ENCODE measurements at places on chromosomes 2 and 18.

DNA sequence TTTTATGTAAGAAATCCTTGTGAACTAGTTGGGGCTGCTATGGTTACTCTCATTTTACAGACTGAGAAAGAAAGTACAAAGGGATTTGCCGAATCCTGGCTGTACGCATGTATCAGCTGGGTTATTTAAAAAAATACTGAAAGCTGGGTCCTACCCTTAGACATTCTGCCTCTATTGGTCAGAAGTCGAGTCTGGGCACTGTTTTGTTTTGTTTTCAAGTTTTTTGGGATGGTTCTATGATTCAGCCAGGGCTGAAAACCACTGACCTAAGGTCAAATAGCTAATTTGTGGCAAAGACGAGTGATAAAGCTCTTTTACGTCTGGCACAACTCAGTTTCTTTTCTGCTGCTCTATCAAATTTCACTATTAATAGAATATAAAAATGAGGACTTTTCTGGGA lies 5.9 kb upstream of the SLC8A1 start:
- no peak for DNase-seq

GRCh38 chr18:2822213-2822921 lies 24.4 kb upstream of the EMILIN2 start:
- DNase-seq = no peak

DNA sequence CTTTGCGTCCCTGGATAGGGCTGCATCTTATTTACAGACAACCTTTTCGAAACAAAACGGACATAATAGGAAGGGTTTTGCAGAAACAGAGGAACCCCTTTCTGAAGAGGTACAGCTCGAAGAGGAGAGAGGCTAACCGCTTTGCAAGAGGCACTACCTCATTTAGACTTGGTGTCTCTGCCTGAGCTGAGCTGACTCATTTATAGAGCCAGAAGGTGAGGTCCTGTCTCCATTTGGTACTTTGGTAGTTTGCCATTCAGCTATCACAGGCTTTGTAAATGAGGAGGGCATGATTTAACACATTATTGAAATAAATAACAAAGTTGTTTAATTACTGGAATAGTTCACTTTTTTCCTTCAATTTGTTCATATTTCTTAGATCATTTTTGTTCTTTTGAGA lies 2.2 kb upstream of the NXPH2 start:
- DNase-seq = no peak

- DNase-seq = no peak
Measured at GRCh38 chr2:226756131-226756530, 43.5 kb downstream of the IRS1 start.

GRCh38 chr2:202790676-202791075 lies 80.9 kb downstream of the ICA1L start:
- DNase-seq = no peak

- DNase-seq = no peak
Measured at GRCh38 chr18:13577091-13577697, 149.2 kb downstream of the FAM210A start.

- DNase-seq = no peak
Measured at GRCh38 chr18:79069717-79070151, 540 bp downstream of the ATP9B start.

- no peak for DNase-seq
Measured at GRCh38 chr2:238161291-238162051, 2.7 kb downstream of the ERFE start.

DNA sequence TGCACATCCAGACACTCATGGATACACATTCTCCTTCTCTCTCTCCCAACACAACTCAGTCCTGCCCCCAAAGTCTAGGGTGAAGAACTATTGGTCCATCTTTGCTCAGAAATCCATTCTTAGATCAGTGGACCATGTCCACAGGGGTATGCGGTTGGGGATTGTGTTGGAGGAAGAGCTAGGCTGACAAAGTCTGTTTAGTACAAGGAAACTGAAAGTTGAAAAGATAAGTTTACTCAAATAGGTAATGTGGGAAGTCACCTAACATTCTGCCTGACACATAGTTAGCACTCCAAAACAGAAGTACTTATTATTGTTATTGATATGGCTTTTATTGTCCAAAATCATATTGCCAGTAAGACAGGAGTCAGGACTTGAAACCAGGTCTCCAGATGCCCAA lies 55.9 kb downstream of the ALK start:
- no peak for DNase-seq

DNA sequence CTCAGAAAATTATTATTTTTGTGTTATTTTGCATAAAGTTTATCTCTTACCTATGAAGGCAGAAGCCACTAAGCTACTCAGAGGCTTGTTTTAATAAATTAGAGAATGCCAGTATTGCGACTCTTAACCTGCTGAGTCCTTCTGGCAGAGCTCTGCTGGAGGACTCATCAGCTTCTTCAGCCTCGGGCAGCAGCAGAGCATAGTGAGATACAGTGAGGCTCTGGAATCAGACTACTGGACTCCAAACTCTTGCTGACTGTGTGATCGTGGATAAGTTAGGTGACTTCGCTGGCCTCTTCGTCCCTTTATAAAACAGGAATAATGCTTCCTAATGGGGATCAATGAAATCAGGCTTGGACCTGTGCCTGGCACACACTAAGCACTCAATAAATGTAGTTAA lies 1.7 kb downstream of the PTRHD1 start:
- no peak for DNase-seq

- DNase-seq = no peak
Measured at GRCh38 chr2:144014103-144014502, 505.8 kb downstream of the ZEB2 start.

- DNase-seq = no peak
Measured at GRCh38 chr2:33321236-33321771, 155.1 kb upstream of the RASGRP3 start.

GRCh38 chr2:192124571-192124970 lies 70.2 kb downstream of the TMEFF2 start:
- no peak for DNase-seq

GRCh38 chr2:164186591-164186990 lies 434.7 kb downstream of the GRB14 start:
- no peak for DNase-seq

DNA sequence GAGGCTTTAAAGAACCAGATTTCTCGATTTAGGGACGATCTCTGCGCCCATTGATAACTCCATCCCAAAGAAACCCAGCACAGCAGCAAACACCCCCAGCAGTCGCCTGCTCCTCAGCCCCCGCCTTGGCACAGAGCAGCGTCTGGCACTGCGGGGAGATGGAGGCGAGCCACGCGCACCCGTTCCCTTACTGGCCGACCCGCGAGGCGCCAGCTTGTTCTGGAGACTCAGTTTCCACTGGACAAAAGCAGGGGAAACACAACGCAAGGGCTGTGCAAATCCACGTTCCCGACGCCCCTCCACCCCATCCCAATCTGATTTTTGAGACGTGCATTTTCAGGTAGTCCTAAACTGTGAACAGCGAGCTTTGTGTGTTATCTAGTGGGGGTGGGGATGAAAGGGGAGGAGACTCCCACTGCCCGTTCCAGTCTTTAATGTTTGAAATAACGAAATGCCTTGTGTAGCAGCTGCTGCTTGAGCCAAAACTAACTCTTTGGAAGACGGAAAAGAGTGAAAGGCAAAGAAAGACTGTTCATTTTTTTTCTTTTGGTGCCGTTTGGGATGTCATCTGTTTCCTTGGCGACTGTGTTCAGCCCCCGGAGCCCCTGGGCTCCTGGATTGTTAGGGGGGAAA lies 143.2 kb downstream of the MEIS1 start:
- DNase-seq = no peak

- DNase-seq = no peak
Measured at GRCh38 chr18:9712611-9713010, 4.5 kb downstream of the RAB31 start.

DNA sequence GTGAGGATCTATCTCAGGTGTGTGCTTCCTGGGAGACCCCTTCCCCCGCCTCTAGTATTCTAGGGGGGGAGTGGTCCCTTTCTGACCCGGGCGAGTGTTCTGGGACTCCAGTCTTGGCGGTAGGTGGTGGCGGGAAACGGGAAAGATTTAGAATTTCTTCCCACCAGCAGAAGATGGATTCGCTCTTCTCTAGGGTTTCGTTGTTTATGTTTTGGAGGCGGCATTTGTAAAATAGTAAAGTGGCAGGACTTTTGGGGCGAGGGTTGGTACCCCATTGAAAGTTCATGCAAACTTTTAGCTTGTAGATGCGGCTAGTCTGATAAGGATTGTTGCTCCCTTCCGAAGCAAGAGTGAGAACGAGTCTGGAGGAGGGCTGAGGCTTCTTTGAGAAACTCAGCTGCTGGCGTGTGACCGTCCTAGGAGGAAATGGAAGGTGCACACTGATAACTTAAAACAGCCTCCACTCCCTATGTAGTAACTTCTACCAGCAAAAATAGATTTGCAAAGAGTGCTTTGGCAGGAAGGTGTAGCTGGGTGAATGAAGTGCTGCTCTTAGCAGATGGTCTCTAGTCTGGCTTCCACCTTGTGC lies 412 bp downstream of the GPD2 start:
- peak; percentile 45 for DNase-seq

DNA sequence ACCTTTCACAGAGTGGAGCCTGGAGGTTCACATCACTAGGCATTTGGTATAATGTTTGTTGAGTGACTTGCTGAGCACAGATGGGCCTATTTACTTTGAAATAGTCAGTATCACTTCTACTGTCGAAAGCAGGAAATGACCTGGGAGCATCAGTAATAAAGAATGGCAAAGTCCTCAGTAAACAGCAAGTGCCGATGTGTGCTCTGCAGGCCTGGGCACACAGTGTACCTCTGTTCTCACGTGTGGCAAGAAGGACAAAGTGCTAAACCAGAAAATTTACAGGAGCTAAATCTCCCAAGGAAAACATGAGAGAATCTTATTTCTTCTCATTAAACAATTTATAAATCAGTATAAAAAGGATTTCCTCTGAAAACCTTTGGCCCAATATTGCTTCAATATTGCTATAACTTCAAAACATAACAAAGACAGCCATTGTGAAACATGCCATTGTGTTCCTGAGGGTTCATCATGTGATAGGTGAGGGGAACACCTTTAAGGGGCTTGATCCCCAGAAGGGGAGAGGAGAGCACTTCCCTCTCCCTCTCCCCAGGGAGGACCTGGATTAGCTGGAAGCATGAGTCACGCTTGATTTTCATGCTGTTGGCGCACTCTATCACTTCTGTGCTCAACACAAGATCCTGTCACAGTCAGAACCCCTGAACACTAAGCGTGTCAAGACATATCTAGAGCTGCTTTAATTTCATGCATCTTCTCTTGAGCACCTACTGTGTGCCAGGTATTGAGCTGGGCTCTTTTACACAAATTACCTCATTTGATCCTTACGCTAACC lies 131.5 kb upstream of the SMAD2 start:
- no peak for DNase-seq

GRCh38 chr2:143870696-143871095 lies 649.2 kb downstream of the ZEB2 start:
- DNase-seq = no peak

GRCh38 chr2:150046211-150046610 lies 441.3 kb downstream of the RND3 start:
- no peak for DNase-seq

GRCh38 chr2:74740395-74740740 lies 86.3 kb downstream of the SEMA4F start:
- DNase-seq = no peak

- DNase-seq = no peak
Measured at GRCh38 chr18:29259838-29260237, 1082.9 kb upstream of the CDH2 start.

DNA sequence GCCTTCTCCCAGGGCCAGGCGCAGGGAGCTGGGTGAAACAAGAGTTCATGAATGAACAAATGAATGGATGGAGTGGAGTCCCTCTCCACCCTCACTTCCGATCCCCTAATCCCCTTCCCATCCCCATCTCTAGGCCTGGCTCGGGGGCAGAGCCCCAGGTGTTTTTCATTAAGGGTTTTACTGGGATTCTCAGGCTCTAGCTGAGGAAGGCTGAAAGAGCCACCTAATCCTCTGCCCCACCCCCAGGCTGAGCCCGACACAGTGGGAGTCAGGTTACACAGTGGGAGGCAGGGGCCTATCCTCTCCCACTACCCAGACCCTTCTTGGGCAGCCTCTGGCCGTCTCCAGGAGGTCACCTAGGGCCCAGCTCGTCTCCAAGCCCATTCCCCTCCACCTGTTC lies 36.1 kb downstream of the SDC1 start:
- DNase-seq = no peak

GRCh38 chr2:96404446-96405373 lies 69.1 kb downstream of the NCAPH start:
- peak; percentile 46 for DNase-seq

DNA sequence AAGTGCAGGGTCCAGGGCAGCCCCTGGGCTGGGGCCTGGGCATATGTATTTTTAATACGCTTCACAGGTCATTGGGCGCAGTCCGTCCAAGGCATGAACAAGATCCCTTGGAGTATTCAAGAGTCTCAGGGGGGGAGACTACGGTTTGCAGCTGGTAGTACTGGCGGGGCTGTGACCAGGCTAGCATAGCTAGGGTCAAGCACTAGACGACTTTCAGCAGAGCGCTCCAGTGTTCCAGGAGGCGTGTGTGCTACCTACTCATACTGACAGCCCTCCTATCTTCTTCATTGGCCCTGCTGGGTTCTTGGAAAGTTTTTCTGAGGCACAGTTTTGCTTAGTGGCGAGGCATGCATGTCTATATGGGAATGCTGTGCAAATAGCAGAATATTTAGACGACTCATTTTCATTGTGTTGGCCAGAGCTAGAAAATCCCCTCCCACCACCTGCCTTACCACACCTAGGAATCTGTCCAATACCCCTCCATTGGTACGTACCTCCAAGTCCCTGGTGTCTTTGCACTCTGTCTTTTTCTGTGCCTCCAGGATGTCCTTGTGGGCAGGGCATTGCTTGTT lies 68.2 kb downstream of the GLI2 start:
- DNase-seq = no peak

DNA sequence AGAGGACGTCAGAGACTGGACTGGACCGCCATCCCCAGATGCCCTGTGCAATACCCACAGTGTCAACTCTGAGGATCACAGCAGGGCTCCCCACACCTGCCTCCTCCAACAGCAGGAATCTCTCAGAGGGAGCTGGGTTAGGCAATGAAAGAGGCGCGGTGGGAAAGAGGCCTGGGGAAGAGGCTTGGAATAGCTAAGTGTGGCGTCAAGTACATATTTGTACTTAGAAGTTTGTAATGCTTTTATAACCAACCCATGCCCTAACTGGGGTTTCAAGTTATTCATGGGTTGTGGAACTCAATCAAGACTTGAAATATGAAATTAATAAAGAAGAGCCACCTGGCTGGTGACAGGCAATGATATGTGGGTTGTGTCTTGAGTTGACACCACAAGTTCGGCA lies 28.7 kb downstream of the CYP26B1 start:
- DNase-seq = no peak

- peak; percentile 56 for DNase-seq
Measured at GRCh38 chr2:170396799-170397459, 219.0 kb downstream of the MYO3B start.

DNA sequence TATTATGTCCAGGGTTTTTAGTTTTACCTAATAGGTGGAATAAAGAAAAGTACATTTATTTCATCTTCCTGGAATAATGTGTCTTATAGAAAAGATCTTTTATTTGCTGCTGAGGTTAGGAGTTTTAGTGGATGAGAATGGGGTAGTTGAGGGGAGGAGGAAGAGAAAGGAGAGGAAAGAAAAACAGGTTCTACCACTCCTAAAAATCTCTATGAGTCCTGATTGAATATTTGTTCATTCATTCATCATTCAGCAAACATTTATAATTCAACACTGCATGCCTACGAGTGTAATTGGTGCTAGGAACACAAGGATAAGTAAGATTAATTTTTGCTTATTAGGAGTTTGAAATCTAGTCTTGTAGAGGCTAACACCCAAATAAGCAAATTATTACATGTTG lies 45.2 kb upstream of the SLC4A10 start:
- DNase-seq = no peak

Measured in brain (organoid and tissue), 16 donors.